ENCODE measurements at places on chromosomes 5 and 9.
A peak's percentile ranks its signal among the peaks of the same experiment; 100 is the strongest.

DNA sequence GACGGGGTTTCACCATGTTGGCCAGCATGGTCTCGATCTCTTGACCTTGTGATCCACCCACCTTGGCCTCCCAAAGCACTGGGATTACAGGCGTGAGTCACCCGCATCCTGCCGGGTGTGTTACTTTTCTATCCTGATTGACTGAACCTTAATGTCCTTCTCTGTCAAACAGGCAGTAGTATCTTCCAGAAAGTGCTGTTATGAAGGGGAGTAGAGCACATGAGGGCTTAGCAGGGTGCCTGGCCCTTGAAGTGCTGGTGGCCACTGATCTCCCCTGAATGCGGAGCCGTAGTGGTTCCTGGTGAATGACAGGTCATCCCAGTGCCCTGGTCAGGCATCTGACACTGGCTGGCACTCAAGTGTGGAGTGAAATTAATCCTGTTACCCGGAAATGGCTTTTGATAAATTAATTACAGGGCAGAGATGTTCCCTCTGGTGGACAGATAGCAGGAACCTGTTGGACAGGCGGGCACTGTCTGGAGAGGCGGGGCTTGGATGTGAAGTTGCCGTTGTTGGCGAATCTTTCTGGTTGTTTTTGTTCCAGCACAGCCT lies 28.4 kb downstream of the PRRC2B start:
- DNase-seq, result no peak

GRCh38 chr9:68581696-68582095 lies 41.0 kb upstream of the TMEM252 start:
- no peak for DNase-seq

DNA sequence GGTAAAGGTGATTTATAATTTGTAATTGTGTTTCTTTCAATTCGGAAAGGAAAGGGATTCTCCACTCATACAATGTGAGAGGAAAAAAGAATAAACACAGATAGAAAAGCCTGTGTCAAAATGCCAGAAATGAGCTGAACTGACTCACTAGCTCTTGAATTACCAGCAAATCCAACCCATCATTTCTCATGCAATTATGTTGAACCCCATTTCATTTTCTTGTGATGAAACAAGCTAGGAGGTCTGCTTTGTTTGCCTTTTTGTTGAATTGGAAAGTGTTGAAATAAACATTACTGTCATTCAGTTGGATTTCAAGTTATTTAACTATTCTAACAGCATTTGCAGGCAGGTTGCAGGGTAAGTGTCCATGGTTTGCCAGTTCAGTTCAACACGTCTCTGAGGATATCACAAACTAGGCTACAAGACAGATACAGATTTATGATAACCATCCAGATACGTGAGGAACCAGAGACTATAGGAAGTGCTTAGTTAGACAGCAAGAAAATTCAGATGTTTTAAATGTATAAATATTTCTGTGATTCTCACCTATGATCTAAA lies 547.2 kb downstream of the MAT2B start:
- no peak for DNase-seq

GRCh38 chr9:99463131-99463530 lies 241.0 kb downstream of the SEC61B start:
- DNase-seq, result no peak

DNA sequence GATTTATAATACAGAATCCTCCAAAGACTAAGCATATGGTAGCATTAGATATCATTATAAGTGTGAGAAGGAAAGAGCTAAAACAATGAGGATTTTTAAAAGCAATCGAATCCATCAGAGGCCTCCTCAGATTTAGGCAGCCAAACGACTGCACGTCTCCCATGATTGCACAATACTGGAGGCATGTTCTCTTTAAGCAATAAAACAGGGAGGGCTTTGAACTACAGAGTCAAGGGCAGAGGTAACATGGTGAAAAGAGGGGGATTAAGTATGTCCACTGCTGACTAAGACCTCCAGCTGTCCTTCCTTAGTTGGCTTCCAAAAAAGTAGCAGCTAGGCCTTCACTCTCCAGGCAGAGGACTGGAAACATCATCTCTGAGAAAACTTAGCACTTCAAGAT lies 298.7 kb upstream of the RGMB start:
- no peak for DNase-seq

- no peak for DNase-seq
Observed at GRCh38 chr5:55410845-55411244, 103.1 kb downstream of the MTREX start.

DNA sequence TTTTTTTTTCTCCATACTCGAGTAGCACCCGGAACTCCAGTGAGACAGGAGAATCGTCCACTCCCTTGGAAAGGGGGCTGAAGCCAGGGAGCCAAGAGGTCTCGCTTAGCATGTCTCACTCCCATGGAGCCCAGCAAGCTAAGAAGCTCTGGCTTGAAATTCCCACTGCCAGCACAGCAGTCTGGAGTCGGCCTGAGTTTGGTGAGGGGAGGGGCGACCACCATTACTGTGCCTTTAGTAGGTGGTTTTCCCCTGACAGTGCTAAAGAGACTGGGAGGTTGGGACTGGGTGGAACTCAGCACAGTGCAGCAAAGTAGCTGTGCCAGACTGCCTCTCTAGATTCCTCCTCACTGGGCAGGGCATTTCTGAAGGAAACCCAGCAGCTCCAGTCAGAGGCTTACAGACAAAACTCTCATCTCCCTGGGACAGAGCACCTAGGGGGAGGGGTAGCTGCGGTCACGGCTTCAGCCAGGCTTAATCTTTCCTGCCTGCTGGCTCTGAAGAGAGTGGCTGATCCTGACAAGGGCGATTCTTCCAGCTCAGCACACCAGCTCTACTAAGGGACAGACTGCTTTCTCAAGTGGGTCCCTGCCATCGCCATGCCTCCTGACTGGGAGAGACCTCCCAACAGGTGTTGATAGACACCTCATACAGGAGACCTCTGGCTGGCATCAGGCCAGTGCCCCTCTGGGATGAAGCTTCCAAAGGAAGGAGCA lies 414.5 kb upstream of the ZNF608 start:
- no peak for DNase-seq

- DNase-seq, result no peak
Observed at GRCh38 chr9:93234600-93234999, 50.7 kb downstream of the WNK2 start.

DNA sequence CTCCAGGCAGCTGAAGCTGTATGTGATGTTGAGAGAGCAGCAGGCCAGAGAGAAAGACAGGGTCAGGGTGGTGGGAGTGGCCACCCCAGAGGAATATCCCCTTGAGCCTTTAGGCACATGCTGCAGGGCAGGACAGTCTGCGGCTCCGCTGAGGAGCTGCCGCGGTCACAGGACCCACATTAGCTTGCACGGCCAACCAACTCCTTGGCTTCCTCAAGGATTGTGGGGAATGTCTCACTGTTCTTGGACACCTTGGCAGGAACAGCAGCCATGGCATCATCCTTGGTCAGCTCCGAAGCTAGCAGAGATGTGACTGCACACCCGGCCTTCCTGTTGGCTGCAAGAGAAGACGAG lies 27.8 kb downstream of the PCDHGC5 start:
- DNase-seq, result no peak

DNA sequence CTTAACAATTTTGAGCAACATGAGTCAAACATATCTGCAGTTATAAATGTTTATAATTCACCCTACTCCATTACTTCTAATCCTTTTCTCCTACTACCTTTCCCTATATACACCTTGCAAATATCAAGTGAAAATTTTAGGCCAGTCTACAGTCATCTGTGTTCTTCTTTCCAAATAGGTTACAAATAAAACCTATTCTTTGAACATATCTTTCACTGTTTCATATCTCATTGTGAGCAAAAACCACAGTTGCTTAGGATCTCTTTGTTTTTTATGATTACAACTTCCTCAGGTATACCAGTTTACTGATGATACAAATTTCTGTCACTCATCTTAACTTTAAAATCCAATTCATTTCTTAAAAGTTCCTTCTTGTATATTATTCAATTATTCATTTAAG lies 34.4 kb downstream of the RFX3 start:
- DNase-seq, result no peak

DNA sequence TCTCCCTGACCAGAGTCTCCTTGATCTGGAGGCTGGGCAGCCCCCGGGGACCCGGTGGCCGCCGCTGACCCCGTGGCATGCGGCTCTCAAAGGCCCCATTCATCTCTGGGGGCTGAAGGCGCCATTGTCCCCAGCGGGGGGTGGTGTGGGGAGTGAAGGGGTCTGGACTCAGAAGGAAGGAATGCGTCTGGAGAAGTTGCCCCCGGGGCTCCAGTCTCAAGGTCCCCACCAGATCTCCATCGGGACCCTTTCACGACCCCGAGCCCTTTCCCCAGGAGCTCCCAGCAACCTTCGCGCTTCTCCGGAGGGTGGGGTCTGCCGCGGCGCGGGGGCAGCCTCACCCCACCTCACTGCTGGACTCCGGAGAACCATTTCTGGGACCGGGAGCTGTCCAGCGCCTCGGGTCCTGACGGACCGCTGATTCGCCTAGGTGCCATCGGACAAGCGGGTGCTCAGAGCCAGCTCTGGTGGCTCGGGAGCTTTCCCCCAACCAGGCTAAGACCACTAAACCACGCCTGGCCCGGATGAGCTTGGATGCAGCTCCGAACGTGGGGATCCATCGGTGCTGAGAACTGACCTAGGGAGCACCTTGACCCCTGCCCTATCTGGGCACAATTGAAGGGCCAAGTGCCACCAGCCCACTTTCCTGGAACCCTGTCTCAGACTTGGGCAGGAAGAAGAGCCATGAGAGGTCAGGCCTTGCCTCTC lies 5.1 kb upstream of the PCDH1 start:
- DNase-seq, result no peak

- DNase-seq, result peak; percentile 42
Observed at GRCh38 chr9:132268725-132269352, 85.9 kb downstream of the SETX start.

GRCh38 chr5:136689552-136689951 lies 324.2 kb upstream of the TRPC7 start:
- DNase-seq, result no peak

GRCh38 chr9:108885643-108886348 lies 23.7 kb downstream of the ACTL7A start:
- peak; percentile 1 for DNase-seq

GRCh38 chr9:38685535-38685934 lies 34.4 kb downstream of the FAM240B start:
- DNase-seq, result no peak

DNA sequence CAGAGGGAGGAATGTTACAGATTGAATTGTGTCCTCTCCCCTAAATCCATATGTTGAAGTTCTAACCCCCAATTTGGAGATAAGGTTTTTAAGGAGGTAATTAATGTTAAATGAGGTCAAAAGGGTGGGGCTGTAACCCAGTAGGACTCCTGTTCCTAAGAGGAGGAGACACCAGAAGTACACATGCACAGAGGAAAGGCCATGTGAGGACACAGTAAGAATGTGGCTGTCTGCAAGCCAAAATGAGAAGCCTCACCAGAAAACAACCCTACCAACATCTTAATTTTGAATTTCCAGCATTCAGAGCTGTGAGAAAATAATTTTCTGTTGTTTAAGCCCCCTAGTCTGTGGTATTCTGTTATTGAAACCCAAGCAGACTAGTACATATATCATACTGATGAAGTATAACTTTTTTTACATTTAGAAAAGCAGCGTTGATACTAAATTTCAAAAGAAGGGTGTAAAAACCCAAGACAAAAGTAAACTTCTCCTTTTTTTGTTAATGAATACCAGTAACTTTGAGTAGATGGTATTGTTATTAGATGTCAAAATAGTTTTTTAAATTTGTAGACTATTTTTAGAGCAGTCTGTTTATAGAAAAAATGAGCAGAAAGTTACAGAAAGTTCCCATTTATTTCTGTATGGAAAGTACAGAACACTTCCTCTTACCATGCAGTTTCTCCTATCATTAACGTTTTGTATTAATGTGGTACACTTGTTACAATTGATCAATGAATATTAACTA lies 25.1 kb downstream of the RNF180 start:
- DNase-seq, result no peak

- DNase-seq, result no peak
Observed at GRCh38 chr9:38338342-38339018, 54.0 kb upstream of the ALDH1B1 start.

- DNase-seq, result no peak
Observed at GRCh38 chr9:131701789-131702337, 38.0 kb downstream of the RAPGEF1 start.

- no peak for DNase-seq
Observed at GRCh38 chr5:125298258-125298657, 551.8 kb upstream of the ZNF608 start.

Measured in right renal pelvis (tissue), 4 donors.